Keratinocyte (primary cell): ENCODE measurements at places on chromosomes 6 and 20.

DNA sequence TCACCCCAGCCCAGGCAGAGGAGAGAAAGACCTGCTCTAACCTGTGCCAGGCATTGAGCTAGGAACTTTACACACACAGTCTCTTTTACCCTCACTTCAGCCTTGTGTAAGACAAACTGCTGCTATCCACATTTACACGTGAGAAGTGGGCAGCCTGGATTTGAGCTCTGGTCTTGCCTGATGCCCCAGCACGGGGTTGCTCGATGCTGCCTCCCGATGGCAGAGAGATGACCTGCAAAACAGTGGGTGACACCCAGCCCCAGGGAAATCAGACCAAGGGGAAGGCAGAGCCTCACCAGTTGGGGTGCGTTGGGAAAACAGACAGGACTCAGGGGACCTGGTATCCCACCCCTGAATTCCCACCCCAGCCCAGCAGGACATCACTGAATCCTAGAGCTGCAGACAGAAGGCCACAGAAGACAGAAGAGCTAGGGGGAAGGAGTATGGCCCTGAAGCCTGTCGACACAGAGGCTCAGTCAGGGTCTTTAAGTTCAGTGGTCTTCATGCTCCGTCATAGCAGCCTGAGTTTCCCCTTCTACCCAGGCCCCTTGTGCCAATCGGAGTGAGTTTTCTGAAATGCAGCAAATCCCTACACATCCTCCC is 990 bp downstream of the BPI start:
- H3K36me3 ChIP-seq, result no peaks in the 10 kb centered on the region
- no peak overlapping the region for H3K4me3 ChIP-seq
- H3K4me1 ChIP-seq, result peaks cover 12% of the 10 kb centered on the region
- H3K27ac ChIP-seq, result no peak overlapping the region
- DNase-seq, result no peak
- peaks cover 15% of the 10 kb centered on the region for H3K27me3 ChIP-seq

DNA sequence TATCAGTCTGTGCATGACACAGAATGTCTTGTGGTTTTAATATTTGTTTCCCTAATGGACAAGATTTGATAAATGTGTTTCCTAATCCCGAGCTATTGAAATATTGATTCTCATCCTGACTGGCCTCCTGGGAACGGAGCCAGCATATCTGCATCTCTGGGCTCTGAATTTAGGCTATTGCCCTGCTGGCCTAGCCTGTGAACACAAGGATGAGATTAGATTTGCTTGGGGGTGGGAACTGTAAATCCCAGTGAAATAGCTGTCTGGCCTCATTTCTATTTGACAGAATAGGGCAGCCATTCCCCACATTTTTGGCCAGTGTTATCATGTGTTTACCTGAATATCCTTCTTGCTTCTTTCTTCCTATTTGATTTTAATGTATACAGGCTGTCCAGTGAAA is 198.4 kb upstream of the SOX4 start:
- H3K27ac ChIP-seq, result no peak overlapping the region
- H3K36me3 ChIP-seq, result no peaks in the 10 kb centered on the region
- DNase-seq, result no peak
- H3K4me1 ChIP-seq, result peaks cover 29% of the 10 kb centered on the region
- no peaks in the 10 kb centered on the region for H3K27me3 ChIP-seq

DNA sequence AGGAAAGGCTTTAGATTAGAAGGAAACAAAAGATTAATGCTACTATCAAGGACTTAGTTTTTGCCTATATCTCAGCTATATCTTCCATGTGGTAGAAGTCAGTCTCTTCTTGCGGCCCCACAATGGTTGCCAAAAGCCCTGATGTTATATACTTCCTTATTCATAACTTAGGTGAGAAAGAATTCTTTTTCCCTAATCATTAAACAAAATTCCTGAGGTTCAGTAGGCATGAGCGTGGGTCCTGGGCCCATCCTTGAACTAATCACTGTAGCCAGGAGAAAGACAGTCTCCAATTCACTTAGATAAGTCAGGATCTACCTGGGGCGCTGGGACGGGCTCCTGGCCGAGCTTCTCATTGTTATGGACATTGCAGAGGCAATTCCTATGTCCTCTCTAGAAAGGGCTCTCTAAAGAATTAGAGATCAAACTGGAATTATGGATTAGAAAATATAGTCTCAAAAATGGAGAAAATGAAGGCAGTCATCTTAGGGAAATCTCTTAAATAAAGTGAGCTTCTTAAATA is 134.3 kb downstream of the KIF6 start:
- no peak for DNase-seq
- no peaks in the 10 kb centered on the region for H3K27me3 ChIP-seq
- no peak overlapping the region for H3K4me3 ChIP-seq
- H3K27ac ChIP-seq, result no peak overlapping the region
- H3K36me3 ChIP-seq, result no peaks in the 10 kb centered on the region

- H3K27me3 ChIP-seq, result peaks cover 3% of the 10 kb centered on the region
- H3K4me3 ChIP-seq, result no peak overlapping the region
- no peak overlapping the region for H3K27ac ChIP-seq
- no peak for DNase-seq
Observed at GRCh38 chr6:131819572-131820124, 11.8 kb downstream of the ENPP1 start.

GRCh38 chr6:28531479-28532128 is 5.9 kb downstream of the GPX5 start:
- no peak for DNase-seq
- peaks cover 12% of the 10 kb centered on the region for H3K27me3 ChIP-seq
- H3K4me3 ChIP-seq, result no peak overlapping the region
- H3K4me1 ChIP-seq, result no peaks in the 10 kb centered on the region
